ENCODE measurements at places on chromosomes 16 and 17.

DNA sequence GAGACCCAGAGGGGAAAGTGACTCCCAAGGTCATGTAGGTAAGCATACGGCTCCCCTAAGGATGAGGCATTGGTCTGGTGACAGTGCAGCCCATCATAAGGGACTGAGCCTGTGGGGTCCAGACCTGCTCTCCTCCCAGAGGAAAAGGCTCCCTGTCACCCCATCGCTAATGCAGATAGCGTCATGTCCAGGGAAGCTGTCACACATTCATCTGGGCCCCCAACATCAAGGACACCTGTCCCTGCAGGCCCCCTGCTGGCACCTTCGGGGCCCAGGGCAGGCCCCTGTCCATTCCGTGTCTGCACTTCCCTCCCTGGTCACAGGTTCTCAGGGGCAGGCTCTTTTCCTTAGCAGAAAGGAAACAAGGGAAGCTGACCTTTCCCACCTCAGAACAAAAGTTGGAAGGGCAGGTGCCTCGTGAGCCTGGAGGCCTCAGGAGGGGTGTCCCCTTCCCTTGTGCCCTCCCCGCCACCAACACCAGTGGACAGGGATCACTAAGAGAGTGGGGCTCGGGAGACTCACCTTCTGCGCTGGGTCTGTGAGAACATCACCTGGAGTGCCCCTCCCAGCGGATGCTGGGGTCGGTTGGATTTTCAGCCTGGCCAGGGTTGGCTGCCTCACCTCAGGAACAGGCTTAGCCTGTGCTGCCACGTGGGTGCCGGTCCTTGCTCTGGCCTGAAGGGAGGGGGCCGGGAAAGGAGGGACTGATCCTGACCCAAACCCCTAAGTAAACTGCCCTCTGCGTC, 17.3 kb upstream of the LASP1NB start:
- no peak for DNase-seq

GRCh38 chr17:4503283-4504025, 4.8 kb downstream of the SPNS2 start:
- DNase-seq, result no peak

DNA sequence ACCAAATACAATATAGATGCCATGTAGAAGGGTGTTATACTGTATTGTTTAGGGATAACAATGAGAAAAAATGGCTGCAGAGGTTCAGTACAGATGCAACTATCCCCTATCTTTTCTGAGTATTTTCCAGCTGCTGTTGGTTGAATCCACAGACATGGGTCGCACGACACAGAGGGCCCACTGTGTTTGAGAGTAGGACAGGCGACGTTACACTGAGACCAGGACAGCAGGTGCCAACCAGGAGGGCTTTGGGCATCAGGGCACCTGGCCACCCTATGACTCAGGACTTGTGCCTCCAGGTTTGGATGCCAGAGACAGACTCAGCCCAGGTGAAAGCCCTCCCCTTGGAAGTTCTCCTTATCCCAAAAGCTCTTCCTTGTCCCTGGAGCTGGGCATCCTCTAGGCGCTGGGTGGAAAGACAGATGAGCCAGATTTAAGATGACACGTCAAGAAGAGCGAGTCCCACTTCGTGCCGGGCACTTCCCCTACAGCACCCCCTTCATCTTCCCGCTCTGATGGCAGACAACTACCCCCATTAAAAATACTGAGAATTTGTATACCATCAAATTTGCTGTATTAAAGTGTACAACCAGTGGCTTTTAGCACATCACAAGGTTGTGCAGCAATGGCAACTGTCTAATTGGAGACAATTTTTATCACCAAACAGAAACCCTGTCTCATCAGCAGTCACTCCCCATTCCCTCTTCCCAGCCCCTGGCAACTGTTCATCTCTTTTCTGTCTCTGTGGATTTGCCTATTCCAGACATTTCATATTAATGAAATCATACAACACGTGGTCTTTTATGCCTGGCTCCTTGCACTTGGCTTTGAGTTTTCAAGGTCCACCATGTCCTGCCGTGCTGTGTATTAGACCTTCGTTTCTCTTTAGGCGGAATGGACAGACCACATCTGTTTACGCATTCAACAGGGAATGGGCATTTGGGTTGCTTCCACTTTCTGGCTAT, 30.6 kb downstream of the TNFRSF13B start:
- no peak for DNase-seq

DNA sequence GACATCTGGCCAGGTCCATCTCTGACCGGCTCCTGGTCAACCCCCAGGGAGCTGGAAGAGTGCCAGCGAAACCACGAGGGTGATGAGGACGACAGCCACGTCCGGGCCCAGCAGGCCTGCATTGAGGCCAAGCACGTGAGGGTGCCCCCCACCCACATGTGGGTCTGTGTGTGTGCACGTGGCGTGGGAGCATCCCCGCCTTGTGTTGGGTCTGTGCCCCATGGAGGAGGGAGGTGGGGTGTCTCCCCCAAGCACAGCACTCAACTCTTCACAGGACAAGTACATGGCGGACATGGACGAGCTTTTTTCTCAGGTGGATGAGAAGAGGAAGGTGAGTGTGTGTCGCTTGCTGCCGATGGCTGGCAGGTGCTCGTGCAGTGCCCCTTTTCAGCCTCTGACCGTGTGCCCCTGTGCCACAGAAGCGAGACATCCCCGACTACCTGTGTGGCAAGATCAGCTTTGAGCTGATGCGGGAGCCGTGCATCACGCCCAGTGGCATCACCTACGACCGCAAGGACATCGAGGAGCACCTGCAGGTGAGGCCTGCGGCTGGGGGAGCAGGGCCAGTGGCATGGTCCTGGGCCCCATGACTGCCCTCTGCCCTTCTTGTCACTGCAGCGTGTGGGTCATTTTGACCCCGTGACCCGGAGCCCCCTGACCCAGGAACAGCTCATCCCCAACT, 1.7 kb downstream of the STUB1 start:
- DNase-seq, result no peak

DNA sequence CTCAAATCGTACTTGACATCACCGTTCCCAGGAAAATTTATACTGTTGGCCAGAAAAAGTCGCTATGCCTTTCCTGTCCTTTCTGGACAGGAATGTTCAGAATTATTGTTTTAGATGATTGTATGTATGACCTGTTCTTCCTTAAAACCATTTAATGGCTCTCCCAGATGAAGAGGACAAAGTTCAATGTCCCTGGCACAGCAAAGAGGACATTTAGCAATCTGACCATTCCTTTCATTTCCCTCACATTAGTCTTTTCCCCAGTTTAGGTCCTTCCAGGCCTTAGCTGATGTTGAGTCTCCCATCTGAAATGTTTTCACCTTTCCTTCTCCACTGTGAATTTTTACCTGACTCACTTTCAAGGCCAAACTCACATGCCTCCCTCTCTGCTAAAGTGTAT, 938.9 kb downstream of the CDH11 start:
- no peak for DNase-seq

GRCh38 chr17:968812-969730, 10.5 kb downstream of the NXN start:
- no peak for DNase-seq

- DNase-seq, result no peak
Measured at GRCh38 chr16:89357055-89357816, 133.1 kb downstream of the ANKRD11 start.

GRCh38 chr17:57326336-57326735, 70.0 kb downstream of the MSI2 start:
- DNase-seq, result no peak

DNA sequence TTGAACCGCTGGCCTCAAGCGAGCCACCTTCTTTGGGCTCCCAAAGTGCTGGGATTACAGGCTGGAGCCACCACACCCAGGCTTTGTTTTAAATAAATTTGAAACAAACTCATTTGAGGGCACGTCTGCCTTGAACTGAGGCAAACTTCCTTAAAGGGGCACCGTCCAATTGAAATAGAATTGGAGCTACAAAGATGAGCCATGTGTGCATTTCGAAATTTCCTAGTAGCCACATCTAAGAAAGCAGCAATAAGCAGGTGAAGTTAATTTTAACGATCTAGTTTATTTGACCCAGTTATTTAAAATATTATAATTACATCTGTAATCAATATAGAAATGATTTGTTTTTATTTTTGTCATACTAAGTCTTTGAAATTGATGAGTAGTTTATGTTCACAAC, 755 bp upstream of the C16orf89 start:
- DNase-seq, result no peak

- DNase-seq, result peak; percentile 99
Measured at GRCh38 chr17:81393684-81394376, 1.4 kb upstream of the BAHCC1 start.

- no peak for DNase-seq
Measured at GRCh38 chr17:30933966-30934365, 12.2 kb downstream of the ADAP2 start.

- no peak for DNase-seq
Measured at GRCh38 chr17:81538651-81539570, 10.7 kb downstream of the FSCN2 start.

DNA sequence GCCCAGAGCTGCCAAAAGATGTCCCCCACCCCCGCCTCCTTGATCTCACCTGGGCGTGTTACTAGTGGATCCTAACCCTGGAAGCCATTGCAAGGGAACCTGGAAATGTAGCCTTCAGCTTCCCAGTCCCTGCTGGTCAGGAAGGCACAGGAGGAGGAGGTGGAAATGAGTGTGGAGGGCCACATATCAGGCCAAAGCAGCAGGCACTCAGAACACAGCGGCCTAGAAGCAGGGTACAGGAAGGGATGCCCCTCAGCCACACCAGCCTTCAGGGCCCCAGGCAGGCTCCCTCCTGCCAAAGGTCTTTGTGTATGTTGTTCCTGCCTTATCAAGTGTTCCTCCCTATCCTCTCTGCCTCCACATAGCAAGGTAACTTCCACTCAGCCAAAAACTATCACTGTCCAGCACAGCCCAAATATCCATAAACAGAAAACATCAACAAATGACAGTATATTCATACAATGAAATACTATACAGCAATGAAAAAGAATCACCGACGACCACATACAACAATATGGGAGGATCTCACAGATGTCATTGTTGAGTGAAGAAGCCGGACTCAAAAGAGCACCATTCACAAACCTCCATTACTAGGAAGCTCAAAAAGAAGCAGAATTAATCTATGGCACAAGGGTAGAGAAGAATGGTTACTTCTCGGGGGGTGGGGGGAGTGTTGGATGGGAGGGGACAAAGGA, 28.2 kb upstream of the TNFRSF13B start:
- DNase-seq, result no peak
